ELR (cell line): ENCODE measurements at places on chromosomes 3 and 15.

DNA sequence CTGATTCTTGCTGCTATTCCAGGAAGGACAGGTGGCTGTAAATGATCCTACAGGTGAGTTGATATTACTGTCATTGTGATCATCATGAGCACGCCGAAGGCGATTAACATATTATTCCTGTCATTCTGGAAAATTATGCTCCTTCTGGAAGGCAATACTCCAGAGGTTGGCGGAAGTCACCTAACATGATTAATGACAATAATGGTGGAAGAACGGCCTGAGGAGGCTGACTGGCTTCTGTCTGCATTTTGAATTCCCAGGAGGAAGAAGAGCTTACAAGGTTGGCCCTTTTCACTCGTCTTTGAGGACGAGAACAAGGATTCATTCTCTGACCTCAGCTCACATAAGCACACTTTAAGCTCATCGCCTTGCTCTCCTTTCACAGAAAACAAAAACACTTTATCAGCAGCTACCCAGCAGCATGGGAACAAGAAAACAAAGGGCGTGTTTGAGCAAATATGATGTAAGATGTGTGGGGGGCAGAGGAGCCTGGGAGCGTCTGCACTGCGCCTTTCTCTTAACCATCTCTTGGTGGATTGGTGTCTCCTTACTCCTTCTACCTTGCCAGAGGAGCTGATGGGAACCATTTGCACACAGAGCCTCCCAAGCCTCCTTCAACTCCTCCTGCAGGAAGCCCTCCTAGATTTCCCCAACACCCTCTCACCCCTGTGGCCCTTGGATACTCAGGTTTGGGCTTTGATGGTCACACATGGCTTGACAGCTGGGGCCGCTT lies 23.0 kb downstream of the ACSBG1 start:
- no peak for DNase-seq

DNA sequence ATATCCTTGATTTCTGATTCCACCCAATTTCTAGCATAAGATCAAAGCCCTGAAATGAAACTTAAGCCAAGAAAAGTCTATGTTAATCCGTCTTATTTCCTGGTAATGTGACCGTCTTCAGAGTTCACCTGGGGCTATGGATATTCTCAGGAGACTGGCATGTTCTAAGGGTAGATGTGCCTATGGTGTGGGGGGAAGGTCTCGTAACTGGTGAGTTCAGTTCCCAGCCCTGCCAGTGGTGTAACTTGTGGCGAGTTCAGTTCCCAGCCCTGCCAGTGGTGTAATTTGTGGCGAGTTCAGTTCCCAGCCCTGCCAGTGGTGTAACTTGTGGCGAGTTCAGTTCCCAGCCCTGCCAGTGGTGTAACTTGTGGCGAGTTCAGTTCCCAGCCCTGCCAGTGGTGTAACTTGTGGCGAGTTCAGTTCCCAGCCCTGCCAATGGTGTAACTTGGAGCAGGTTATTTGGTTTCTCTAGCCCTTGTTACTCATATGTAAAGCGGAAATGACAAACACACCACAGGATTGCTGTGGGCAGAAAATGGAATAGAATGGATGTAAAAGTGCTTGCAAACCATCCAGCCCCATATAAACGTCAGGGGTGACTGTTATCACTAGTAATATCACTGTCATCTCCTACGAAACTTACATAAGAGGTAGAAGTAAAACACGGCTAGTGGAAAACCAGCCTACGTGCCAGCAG lies 30.4 kb downstream of the SLC51A start:
- peak; percentile 99 for DNase-seq

DNA sequence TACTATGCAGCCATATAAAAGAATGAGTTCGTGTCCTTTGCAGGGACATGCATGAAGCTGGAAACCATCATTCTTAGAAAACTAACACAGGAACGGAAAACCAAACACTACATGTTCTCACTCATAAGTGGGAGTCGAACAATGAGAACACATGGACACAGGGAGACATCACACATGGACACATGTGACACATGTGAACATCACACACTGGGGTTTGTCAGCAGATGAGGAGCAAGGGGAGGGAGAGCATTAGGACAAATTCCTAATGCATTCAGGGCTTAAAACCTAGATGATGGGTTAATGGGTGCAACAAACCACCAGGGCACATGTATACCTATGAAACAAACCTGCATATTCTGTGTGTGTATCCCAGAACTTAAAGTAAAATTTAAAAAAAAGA lies 408.0 kb downstream of the EPHB1 start:
- DNase-seq: no peak

DNA sequence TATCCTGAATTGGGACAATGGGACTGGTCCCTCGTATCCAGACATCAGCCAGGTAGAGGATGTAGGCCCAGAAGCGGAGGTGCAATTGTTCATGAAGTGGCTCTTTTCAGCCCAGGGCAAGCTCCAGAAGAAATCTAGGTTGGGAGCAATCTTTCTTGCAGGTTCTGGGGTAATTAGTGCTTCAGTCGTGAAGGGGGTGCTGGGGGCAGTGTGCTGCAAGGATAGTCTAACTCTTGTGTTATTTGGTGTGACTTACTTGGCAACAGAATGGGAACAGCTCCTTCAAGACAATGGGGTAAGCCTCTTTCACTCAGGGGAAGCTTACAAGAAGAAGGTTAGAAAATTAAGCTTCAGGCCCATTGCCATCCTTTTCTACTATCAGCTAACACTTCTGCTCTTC lies 273.0 kb downstream of the DIPK2A start:
- DNase-seq: no peak

- DNase-seq: no peak
Observed at GRCh38 chr15:94322141-94322540, 90.8 kb downstream of the MCTP2 start.

DNA sequence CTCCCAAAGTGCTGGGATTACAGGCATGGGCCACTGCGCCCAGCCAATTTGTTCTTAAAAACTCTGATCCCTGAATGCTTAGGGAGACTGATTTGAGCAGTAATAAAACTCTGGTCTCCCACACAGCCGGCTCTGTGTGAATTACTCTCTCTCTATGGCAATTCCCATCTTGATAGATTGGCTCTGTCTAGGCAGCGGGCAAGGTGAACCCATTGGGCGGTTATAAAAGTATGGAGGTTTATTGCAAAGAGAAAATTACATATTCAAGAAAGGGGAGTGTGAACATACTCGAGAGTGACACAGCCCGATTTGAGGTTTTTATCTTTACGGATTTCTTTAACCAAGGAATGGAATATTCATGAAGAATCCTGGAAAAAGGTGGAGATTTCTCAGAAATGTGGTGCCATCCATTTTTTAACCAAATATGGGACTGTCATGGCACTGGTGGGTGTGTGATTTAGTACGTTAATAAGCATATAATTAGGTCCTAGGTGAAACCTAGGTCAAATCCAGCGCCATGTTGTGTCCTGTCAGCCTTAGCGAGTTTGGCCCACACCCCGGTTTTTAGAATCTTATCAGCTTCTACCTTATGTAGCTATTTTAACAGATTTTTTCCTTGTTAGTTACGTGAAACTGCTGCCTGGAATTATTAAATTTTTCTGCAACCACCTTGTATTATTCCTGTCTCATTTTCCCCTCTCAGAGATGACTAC lies 7.2 kb upstream of the GMPS start:
- DNase-seq: no peak

- DNase-seq: peak; percentile 28
Observed at GRCh38 chr3:125386811-125387210, 11.7 kb upstream of the ZNF148 start.

DNA sequence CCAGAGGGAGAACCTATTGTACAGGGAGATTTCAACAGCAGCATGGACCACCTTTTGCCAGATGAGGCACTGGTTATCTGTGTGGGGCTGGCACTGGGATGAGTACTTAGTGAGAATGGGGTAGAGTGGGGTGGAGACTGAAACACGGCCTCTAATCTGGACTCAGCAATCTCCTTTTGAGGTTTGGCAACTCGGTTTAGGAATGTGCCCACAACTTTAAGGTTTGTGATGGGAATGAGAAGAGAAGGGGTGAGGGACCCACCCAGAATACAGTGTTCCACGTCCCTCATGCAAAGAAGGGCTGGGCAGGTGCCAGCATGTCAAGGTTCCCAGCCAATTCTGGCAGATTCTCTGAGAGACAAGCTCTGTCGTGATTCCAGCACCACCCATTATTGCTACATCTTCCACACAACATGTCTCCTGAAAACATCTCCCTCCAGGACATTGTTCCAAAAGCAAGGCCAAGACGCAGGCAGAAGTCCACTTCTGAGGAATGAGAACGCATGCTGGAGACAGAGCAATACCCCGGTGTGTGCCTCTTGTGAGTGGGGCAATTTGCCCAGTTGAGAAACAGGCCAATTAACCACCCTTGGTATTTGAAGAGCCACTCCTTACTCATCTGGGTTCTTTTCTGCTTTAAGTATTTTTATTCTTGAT lies 37.5 kb upstream of the CCR4 start:
- no peak for DNase-seq

GRCh38 chr15:40900256-40901052 lies 6.2 kb downstream of the VPS18 start:
- no peak for DNase-seq

- peak; percentile 96 for DNase-seq
Observed at GRCh38 chr3:25582242-25582641, 82.5 kb downstream of the TOP2B start.

- DNase-seq: no peak
Observed at GRCh38 chr3:119717520-119717919, 14.7 kb downstream of the CFAP91 start.

DNA sequence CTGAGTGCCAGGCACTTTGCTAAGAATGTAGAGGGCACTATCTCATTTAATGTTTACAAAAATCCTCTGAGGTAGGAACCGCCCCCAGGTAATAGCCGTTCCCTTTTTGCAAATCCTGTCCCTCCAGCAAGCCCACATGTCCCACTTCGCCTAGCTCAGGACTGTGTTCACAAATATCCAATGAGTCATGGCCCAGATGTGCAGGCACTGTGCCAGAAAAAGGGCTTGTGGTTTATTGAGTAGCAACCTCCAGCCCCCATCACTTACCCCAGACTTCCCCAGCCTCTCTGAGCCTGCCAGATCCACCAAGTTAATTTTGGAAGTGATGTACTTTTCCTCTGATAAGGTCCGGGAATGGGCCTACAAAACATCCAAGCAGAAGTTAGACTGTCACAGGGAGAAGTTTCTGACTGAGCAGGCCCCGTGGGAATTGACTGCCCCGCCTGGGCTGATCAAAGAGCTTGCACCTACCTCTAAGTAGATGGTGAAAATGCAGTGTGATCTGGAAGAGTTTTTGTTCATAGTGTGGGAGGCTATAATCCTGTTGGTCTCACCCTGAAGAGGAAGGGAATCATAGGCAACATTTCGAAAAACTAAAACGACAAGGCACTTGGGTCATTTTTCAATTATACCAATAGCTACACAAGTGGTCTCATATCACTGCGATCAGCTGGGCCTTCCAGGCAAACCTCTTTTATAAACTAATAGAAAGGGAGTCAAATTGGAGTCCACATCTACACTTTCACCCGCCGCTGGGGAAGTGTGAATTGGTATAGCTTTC lies 15.7 kb downstream of the KIF9 start:
- DNase-seq: peak; percentile 89

- no peak for DNase-seq
Observed at GRCh38 chr3:33682770-33683169, 35.3 kb downstream of the CLASP2 start.

GRCh38 chr3:30628205-30628900 lies 22.0 kb downstream of the TGFBR2 start:
- no peak for DNase-seq

- no peak for DNase-seq
Observed at GRCh38 chr15:91954292-91954691, 100.8 kb downstream of the SLCO3A1 start.
